Endothelial cell (in vitro differentiated cells): ENCODE measurements at places on chromosomes 11 and 22. TPM values are rescaled to one million over a fixed set of nuclear protein-coding genes. Genes with fewer than 3 reads are reported as not detected.

DNA sequence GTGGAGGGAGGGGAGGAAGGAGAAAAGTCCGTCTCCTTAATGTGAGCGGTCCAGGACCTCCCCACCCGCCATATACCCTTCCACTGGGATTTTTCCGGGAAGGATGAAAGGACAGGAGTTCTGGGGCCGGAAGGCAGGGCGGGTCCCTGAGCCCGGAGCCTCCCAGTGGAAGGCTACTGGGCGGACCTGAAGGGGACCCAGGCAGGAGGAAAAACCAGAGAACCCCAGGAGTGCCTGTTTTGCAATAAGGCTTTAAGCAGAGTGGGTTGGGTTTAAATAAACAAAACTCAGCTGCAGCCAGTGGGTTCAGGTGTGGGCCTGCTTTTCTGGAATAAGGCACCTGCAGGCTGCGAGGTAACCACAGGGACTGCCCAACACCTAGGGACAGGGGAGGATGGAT, 1.7 kb upstream of the CELSR1 start:
- H3K27me3 ChIP-seq: peaks cover 19% of the 10 kb centered on the region
- DNase-seq: no peak
- H3K4me1 ChIP-seq: no peaks in the 10 kb centered on the region
- H3K27ac ChIP-seq: no peak overlapping the region

CASP5 gene
- total RNA-seq: not detected

DNA sequence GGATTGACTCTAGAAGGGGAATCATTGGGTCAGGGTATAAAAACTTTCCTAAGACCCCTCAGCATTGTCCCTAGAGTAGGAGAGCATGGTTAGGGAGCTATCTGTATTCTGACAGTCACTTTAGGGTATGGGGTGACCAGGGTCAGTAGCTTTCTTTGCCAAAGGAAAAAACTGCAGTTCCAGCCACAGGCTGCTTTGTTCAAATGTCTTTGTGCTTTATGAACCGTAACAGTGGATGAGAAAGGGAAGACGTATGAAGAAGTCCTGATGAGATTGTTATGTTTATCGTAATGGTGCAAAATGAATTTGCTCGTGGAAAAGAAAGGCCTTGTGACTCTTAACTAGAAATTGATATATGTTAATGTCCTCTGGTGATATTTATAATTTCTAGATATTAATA, 30.0 kb downstream of the CYB5R2 start:
- no peak overlapping the region for H3K27ac ChIP-seq
- DNase-seq: no peak
- peaks cover 2% of the 10 kb centered on the region for H3K27me3 ChIP-seq

ARHGAP32 gene
- total RNA-seq: 14.5 TPM

SLC6A5 gene
- not detected for total RNA-seq

LGALS1 gene
- total RNA-seq: 18.6 TPM

CTSD gene
- 224 TPM for total RNA-seq

GRCh38 chr11:23457641-23458040, 597.4 kb upstream of the CCDC179 start:
- no peak overlapping the region for H3K4me3 ChIP-seq
- H3K27ac ChIP-seq: no peak overlapping the region
- H3K36me3 ChIP-seq: no peaks in the 10 kb centered on the region
- H3K27me3 ChIP-seq: no peaks in the 10 kb centered on the region

LRRC75B gene
- total RNA-seq: 26.9 TPM

DNA sequence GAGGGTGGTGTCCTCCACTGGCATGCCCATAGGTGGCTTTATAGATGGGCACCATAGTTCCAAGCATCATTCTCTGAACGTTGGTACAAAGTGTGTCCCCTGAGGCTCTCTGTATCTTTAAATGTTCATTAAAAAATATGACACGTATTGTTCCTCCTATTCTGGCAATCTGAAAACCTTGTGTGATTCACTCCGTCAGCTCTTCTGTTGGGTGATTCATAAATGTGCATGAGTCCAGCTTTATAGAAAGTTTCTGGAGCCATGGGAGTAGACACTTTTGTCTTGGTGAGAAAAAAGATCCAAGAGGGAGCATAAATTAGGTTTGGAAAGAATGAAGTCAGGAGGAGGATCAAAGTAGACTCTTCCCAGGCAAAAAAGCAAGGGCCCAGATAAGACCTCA, 728.8 kb downstream of the NELL1 start:
- DNase-seq: no peak
- peaks cover 3% of the 10 kb centered on the region for H3K4me1 ChIP-seq
- H3K36me3 ChIP-seq: no peaks in the 10 kb centered on the region
- H3K4me3 ChIP-seq: no peak overlapping the region
- no peak overlapping the region for H3K27ac ChIP-seq

OR52I2 gene
- total RNA-seq: not detected

MS4A4A gene
- total RNA-seq: not detected

GLB1L2 gene
- 5.0 TPM for total RNA-seq

DNA sequence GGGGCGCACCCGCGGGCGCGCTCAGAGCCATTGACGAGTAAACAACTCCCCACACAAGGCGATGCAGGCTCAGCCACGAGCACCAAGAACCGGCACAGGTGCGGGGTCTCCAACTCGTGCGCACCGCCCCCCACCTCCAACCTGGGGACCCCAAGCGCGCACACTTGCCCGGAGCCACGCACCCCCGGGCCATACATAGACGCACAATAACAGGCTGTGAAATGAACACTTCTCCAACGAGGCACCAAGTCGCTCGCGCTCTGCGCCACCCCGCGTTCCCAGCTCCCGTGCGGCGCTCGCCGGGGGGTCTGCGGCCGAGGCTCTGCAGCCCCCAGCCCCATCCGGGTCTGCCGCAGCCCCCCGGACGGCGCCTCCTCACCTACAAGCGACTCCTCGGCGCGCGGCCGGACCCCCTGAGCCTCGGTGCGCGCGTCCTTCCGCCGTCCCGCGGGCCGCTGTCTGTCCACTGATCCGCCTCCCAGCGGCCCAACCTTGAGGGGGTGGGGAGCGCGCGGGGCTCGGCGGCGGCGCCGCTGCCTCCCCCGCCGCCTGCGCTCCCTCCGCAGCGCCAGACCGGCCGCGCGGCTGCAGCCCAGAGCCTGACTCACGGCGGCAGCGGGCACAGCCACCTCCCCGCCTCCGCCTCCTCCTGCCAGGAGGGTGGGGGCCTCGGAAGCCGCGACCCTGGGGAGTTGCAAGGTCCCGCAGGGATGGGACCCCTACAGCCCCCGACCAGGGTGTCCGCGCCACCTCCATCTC, 1.6 kb downstream of the IFITM10 start:
- peaks cover 15% of the 10 kb centered on the region for H3K27me3 ChIP-seq
- no peak overlapping the region for H3K4me3 ChIP-seq
- peaks cover 12% of the 10 kb centered on the region for H3K4me1 ChIP-seq
- no peaks in the 10 kb centered on the region for H3K36me3 ChIP-seq

GRCh38 chr22:45678961-45679912, 7.6 kb downstream of the ATXN10 start:
- no peaks in the 10 kb centered on the region for H3K4me1 ChIP-seq
- no peaks in the 10 kb centered on the region for H3K27me3 ChIP-seq
- no peak overlapping the region for H3K4me3 ChIP-seq
- no peaks in the 10 kb centered on the region for H3K36me3 ChIP-seq

DNA sequence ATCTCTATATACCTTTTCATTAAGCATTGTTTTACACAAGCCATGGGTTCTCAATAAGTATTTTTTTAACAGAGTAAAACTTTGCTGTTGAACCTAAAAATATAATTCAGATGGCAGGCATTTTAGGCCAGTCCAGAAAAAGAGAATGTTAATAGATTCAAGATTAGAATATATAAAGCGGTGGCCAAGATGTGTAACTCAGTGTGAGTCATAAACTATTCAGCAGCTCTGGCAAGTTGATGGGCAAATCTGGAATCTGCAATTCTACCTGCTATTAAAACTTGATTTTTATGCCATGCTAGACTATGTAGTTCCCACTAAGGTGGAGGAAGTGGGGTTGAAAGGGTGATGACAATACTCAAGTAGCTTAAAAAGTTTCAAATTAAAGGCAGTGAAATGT, 45.4 kb downstream of the CASP12 start:
- H3K4me3 ChIP-seq: no peak overlapping the region
- no peaks in the 10 kb centered on the region for H3K27me3 ChIP-seq
- no peaks in the 10 kb centered on the region for H3K4me1 ChIP-seq
- H3K27ac ChIP-seq: no peak overlapping the region
- no peak for DNase-seq
- no peaks in the 10 kb centered on the region for H3K36me3 ChIP-seq

GRCh38 chr11:10623797-10624761, 55.6 kb upstream of the LYVE1 start:
- peaks cover 5% of the 10 kb centered on the region for H3K27me3 ChIP-seq
- H3K4me3 ChIP-seq: no peak overlapping the region
- H3K4me1 ChIP-seq: peaks cover 26% of the 10 kb centered on the region
- no peaks in the 10 kb centered on the region for H3K36me3 ChIP-seq
- no peak for DNase-seq

DNA sequence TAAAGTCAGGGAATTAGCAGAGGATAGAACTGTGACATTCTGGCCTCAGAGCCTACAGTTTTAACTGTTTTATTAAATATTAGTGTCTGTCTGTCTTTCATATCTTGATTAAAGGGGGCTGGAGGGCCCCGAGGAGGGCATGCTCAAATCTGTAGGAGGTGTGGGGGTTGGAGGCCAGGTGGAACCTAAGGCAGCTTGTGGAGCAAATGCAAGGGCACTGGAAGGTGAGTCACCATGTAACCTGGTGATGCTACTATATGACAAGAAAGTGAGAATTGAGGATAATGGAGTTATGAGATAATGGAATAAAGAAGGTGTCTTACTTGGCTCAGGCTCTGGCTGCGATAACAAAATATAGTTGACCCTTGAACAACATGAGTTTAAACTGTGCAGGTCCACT, 27.3 kb upstream of the TMEM86A start:
- no peak overlapping the region for H3K4me3 ChIP-seq
- peaks cover 9% of the 10 kb centered on the region for H3K4me1 ChIP-seq
- H3K27me3 ChIP-seq: peaks cover 3% of the 10 kb centered on the region
- H3K27ac ChIP-seq: no peak overlapping the region
- no peaks in the 10 kb centered on the region for H3K36me3 ChIP-seq

GRCh38 chr22:24433828-24434470, 6.5 kb downstream of the ADORA2A start:
- H3K36me3 ChIP-seq: no peaks in the 10 kb centered on the region
- no peak overlapping the region for H3K4me3 ChIP-seq
- H3K4me1 ChIP-seq: peaks cover 12% of the 10 kb centered on the region
- DNase-seq: no peak

DNA sequence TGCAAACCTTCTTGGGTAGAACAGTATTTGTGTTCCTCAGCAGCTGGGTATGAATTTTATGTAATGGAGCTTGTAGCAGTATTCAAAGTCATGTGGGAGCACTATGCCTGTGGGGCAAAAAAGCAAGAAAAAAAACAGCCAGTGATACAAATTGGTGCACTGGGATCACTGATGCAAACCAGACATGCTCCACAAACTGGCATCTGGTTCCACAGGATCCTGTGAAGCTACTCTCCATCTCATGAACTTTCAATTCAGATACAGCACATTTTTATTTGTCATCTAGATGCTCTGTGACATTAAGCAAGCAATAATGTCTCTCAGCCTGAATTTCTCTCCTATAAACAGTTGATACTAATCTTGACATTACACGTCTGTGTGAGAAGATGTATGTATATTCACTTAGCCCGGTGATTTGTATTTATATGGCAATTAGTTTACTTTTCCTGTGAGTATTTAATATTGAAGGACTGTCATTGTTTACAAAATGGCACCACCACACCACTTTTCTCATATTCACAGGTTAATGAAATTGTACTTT, 208.5 kb upstream of the GRIA4 start:
- no peaks in the 10 kb centered on the region for H3K27me3 ChIP-seq
- no peaks in the 10 kb centered on the region for H3K36me3 ChIP-seq
- no peaks in the 10 kb centered on the region for H3K4me1 ChIP-seq
- no peak overlapping the region for H3K4me3 ChIP-seq
- no peak for DNase-seq

- no peak overlapping the region for H3K4me3 ChIP-seq
- H3K27ac ChIP-seq: no peak overlapping the region
- no peak for DNase-seq
- peaks cover 54% of the 10 kb centered on the region for H3K4me1 ChIP-seq
These were observed 62.3 kb downstream of the PPFIBP2 start for GRCh38 chr11:7575841-7576725.

DNA sequence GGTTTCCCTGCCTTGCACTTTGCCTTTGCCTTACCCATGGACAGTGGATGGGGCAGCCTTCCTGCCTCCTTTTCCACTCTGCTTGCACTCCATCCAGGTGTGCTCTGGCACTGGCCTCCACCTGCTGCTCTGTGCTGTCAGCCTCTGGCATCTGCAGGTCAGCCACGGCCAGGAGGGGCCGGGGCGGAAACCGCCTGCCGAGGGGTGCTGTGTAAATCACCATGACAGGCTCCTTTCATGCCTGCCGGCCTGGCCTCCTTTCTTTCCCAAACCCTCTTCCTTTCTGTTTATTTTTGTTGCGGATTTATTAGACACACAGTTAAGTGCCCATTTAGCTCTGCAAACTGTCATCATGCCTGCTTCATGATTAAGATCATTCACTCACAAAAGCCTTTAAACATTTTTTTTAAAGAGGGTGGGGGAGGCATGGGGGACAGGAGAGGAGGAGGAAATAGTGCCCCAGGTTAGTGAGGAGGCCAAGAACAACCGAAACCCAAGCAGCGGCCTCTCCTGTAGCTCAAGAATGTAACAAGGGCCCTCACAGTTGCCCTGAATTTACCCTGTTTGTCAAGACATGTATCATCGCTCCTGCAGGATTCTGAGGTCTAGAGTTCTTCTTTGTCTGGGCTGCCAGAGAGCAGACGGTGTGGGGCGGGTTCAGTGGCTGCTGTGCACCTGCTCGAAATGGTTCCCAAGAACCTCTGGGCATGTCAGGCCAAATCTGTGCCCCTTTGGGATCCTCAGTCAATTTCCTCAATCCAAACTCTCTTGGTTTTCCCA, 83.3 kb downstream of the BARX2 start:
- peaks cover 19% of the 10 kb centered on the region for H3K4me1 ChIP-seq
- no peak overlapping the region for H3K4me3 ChIP-seq
- peaks cover 2% of the 10 kb centered on the region for H3K27me3 ChIP-seq
- no peaks in the 10 kb centered on the region for H3K36me3 ChIP-seq
- H3K27ac ChIP-seq: no peak overlapping the region
